ENCODE measurements at places on chromosomes 1 and 21.

GRCh38 chr21:43934116-43934515, 69.1 kb downstream of the AGPAT3 start:
- DNase-seq: no peak

- DNase-seq: no peak
Observed at GRCh38 chr1:36653850-36654249, 171.1 kb upstream of the CSF3R start.

DNA sequence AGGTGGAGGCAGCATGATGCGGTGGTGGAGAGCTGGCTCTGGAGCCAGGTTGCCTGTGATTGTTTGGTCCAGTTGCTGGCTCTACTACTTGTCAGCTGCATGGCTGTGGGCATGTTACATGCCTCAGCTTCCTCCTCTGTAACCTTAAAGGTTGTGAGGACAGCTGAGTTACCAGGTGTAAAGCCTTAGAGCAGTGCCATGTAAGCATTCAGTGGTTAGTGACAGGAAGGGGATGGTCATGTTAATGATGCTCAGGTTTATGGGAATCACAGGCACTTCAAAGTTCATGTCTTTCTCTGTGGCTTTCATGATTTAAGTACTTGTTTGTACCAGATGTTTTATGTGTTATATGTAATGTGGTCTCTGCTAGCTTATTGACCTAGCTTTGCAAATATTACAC, 32.6 kb downstream of the PTGFRN start:
- no peak for DNase-seq

DNA sequence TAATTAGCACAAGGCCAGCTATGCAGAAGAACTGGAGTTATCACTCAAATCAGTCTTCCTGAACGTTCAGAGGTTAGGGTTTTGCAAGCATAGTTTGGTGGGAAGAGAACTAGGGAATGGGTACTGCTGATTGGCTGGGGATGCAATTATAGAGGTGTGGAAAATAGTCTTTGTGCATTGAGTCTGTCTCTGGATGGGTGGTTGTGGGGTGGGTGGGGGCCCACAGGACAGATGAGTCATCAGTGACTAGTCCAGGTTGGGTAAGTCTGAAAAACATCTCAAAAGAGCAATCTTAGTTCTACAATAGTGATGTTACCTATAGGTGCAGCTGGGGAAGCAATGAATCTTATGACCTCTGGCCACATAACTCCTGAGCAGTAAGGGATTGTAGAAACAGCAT, 89.7 kb upstream of the HMCN1 start:
- no peak for DNase-seq

DNA sequence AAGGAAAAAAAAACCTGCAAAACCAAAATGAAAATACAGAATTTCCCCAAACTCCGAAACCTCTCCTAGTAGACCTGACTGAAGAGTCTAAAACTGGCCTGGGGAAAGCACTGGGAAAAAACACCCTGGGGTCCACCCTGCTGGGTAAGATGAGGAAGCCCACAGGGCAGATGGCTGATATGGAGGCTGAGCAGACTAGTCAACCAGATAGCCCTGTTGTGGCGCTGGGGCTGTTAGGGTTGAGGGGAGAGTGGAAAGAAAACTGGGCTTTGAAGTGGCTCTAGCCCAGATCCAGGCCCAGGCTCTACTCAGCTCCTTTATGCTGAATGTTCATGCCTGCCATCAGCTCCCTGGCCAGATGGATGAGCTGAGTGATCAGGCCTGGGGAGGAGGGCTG, 6.8 kb upstream of the SLAMF1 start:
- no peak for DNase-seq

DNA sequence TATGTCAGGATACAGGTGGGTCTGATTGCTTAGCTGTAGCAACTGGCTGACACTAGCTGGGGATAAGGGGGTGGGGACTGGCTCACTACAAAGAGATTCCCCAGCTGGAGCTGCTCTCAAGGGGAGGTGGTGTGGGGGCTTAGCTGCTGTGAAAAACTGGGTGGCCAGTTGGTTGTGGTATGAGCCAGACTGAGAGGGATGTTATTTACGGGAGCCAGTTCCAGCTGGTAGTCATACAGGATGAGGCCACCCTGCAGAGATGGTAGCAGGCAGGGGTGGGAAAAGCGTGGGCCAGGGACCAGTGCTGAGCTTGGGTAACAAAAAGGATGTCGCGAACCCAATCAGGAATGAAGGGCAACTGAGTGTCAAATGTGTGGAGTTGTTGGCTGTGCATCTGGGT, 204.0 kb upstream of the C21orf91 start:
- DNase-seq: no peak

DNA sequence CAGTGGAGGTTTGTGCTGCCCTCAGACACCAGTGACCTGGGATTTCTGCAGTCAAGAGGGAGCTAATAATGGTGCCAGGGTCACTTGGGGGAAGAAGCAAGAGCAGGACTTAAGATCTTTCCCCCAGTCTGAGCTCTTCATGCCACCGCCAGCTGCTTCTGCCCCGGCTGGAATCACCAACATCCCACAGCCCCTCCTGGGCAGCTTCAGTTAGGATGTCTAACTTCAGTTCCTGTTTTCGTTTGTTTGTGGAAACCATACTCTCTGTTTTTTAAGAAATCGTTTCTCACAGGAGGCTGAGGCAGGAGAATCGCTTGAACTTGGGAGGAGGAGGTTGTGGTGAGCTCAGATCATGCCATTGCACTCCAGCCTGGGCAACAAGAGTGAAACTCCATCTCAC, 25.6 kb upstream of the PRDM2 start:
- DNase-seq: no peak

DNA sequence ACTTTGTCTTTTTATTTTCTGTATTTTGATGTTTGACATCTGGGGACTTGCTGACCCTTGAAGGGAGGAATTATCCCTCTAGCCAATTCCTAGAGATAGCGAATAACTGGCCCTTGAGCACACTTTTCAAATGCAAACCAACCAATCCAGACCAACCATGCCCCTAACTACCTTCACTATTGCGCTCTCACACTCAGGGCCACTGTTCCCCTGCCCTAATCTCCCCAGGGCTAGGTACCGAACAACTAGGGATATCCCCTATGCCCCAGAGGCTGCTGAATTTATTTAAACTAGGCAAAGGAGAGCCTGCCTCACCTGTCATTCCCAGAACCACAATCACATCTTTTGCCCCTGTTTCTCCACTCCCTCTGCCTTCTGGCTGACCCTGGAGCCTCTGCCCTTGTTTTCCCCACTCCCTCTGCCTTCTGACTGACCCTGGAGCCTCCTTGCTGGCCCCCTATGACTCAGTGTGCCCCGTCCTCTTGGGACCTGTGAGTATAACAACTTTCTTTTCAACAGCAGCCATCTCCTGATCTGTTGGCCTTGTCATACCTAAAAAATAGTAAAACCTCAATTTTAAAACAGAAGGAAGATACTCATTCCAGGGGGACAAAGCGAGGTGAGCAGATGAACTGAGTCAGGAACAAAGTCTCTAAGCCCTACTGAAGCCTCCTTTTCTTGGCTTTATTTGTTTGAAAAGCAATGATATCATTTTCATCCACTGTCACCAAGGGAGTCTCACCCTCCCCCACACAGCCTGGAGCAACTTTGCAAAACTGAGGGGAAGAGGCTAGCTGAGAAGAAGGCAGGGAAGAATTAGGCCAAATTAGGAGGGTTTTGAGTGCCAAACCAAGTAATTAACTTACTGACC, 115.5 kb downstream of the NMNAT2 start:
- DNase-seq: no peak

All from stimulated activated CD4-positive, alpha-beta T cell treated with anti-CD3 and anti-CD28 coated beads, TNF-alpha, amount 100 ng/mL, for 1 hour (primary cell).